ENCODE measurements at places on chromosomes 3 and 15. TPM values are rescaled to one million over a fixed set of nuclear protein-coding genes. Genes with fewer than 3 reads are reported as not detected.

- no peak for DNase-seq
Measured at GRCh38 chr3:194376241-194376560, 6.7 kb upstream of the LRRC15 start.

DNA sequence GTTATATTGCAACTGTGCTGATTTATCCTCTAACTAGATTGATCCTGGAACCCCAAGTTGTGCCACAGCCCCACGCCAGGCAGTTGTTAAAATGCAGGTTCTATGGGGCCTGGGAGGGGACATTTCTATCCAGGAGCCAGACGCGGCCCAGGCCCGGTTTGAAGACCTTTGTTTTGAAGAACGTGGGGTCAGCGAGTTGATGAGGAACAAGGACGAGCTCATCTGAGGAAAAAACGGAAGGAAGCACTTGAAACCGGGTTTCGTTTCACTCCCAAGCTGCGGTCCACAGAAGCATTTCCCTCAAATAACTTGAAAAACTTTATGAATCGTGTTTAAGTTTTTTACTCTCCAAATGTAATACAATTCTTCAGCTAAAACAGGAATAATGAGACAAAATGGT is 76.4 kb downstream of the CHSY1 start:
- DNase-seq: no peak

DNA sequence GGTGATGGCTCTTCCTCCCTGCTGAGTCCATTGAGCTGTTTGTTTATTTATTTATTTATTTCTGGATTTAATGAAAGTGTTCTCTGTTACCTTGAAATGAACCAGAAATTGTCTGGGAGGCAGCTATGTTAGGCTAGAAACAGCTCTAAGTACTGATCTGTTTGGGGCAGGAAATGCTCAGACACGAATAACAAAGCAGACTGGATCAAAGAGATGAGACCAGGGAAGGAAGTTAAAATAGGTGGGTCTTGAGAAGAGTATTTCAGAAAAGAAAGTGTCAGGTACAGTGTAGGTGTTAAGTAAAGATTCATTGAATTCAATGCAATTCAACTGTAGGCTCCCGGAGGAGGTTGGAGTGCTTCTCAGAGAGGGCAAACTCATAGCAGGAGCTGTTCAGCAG is 173.3 kb downstream of the IL20RB start:
- DNase-seq: no peak

The SELENOS gene
- 78.7 TPM for total RNA-seq

DNA sequence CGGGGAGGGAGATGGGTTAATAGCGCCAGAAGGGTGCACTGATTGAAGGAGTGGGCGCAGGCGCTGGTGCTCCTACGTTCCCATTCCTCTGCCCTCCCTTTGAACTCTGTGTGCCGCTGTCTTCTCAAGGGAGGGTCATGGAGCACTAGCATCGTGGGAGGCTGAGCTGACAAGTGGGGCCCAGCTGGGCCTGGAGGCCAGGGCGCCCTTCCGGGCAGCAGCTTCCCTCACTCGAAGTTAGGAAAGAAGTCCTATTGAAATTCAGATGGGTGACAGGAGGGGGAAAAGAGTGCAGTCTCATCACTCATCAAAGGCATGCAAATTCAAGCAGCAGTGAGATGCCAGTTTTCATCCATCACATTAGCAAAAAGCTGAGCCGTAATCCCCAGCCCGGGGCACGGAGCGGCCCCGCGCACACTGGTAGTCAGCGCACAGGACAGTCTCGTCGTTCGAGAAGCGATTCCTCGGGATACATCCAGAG is 128.2 kb downstream of the LRRK1 start:
- DNase-seq: no peak

- no peak for DNase-seq
Measured at GRCh38 chr3:189890496-189890895, 230.2 kb downstream of the P3H2 start.
